ENCODE measurements at places on chromosomes 12 and 14.

DNA sequence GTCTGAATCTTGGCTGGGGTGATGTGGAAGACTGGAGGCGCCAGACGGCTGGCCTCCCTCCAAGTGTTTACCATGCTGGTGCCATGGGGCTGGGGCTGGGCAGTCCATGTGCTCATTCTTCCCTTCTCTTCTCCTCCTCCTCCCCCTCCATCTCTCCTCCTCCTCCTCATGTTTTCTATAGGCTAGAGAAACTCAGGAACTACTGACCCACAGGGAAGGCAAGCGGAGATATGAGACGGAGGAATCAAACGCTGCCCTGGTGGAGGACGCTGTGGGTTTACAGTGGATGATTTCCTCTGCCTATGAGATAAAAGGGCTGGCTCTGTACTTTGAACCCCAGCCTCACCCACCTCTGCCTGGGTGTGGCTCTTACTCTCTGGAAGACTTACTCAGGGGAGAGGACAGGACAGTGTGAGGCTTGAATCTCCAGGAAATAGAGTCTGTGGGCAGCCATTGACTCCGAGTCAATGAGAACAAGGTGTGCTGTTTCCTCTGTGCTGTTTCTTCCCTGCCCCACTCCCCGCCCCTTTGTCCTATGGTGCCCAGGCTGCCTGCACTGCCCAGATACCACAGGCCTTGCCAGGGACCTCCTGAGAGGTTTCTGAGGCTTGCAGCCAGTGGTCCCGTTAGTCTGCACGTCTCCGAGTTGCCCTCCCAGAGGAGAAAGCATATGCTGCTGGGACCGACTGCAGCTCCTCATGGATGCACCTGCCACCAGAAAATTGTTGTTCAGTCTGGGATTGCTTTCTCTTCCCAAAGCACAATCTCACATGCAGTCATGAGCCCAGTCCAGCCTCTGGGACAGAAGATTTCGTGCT is 132.6 kb upstream of the ARHGAP5 start:
- DNase-seq: peak; percentile 30

GRCh38 chr12:15788233-15789219 is 662 bp downstream of the EPS8 start:
- DNase-seq: peak; percentile 15

GRCh38 chr14:83173687-83174086 is 1640.0 kb upstream of the SEL1L start:
- DNase-seq: no peak

- DNase-seq: no peak
These were observed 110.2 kb downstream of the SNAPC1 start for GRCh38 chr14:61872452-61872851.

DNA sequence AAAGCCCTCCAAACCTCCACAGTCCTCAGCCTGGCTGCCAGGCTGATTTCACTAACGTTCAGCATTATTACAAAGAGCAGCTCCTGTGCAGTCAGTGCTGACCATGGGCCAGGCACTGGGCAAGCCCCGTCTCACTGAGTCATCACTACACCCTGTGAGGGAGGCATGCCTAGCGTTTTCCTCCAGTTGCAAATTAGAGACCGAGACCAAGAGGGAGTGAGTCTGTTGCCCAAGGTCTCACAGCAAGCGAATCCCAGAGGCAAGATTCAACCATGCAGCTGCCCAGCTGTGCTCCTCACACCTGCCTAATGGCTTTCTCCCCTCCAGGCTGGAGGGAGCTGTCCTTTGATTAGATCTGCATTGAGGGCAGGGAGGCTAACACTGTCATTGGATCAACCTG is 229.3 kb upstream of the LHX5 start:
- DNase-seq: no peak

DNA sequence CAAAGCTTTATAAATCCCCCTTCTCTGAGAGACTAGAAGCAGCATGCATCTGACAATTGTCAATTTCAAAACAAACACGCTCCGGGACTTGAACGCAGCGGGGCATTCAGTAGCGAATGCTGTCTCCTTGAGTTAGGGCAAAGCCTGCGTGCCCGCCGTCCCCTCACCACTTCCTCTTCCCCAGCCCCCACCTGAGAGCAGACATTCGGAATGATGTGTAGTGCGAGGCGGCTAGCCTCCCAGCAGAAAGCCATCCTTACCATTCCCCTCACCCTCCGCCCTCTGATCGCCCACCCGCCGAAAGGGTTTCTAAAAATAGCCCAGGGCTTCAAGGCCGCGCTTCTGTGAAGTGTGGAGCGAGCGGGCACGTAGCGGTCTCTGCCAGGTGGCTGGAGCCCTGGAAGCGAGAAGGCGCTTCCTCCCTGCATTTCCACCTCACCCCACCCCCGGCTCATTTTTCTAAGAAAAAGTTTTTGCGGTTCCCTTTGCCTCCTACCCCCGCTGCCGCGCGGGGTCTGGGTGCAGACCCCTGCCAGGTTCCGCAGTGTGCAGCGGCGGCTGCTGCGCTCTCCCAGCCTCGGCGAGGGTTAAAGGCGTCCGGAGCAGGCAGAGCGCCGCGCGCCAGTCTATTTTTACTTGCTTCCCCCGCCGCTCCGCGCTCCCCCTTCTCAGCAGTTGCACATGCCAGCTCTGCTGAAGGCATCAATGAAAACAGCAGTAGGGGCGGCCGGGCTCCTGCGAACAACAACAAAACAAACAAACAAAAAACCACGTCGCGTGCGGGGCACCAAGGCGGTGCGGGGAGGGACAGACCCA is 2.2 kb downstream of the PRMT8 start:
- DNase-seq: no peak

GRCh38 chr12:124753228-124753591 is 110.5 kb downstream of the SCARB1 start:
- no peak for DNase-seq

GRCh38 chr12:72511906-72512305 is 239.7 kb downstream of the TRHDE start:
- no peak for DNase-seq

DNA sequence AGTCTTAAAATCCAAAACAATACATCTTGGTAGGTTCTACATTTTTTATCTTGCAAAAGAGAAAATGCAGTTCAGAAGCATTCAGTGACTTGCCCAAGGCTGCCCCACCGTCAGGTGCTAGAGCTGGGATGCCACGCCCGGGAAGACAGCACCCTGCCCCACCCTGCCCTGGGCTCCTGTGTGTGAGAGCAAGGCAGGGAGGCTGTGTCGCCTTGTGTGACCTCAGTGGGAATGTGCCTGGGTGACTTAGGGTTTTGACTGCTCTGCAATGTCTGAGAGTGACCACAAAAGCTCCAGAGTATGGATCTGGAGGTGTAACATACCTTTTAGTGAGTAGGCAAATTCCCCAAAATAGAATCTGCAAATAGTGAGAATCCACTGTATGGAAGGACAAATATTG is 60.0 kb downstream of the AACS start:
- DNase-seq: no peak

DNA sequence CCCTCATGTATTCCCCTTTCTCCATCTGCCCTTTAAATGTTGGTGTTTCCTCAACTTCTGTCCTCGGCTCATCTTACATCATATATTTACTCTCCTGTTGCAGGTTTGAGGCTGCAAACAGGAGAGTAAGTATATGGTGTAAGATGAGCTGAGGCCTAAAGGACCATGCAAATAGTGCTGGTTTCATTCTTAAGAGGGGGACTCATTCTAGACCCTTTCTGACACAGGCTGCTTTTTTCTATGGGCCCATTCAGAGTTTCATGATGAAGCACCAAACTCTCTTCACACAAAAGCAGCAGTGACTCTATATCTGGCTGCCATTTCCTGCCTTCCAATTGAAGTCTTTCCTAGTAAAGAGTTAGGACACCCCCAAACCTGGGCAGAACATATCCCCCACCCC is 218.5 kb downstream of the PHLDA1 start:
- no peak for DNase-seq

DNA sequence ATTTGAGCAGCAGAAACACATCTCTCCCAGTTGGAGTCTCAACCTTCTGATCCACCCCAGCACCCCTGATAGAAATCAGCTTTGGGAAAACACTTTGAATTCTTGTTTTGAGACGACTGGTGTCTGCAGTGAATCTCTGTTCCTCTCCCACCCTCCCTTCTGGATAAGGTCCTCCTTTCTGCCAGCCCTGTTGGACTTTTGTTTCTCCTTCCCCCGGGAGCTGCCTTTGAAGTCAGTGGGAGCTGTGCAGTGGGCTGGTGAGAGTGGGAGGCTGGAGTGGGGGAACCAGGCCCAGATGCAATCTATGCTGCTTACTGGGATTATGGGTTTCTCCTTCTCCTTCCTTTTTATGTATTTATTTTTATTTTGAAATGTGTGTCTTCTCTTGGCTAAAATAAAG is 49.0 kb downstream of the FLRT2 start:
- DNase-seq: no peak

- DNase-seq: no peak
These were observed 831 bp upstream of the NKX2-1 start for GRCh38 chr14:36520601-36521525.

- DNase-seq: no peak
These were observed 133.1 kb downstream of the SLC5A8 start for GRCh38 chr12:101076921-101077320.

DNA sequence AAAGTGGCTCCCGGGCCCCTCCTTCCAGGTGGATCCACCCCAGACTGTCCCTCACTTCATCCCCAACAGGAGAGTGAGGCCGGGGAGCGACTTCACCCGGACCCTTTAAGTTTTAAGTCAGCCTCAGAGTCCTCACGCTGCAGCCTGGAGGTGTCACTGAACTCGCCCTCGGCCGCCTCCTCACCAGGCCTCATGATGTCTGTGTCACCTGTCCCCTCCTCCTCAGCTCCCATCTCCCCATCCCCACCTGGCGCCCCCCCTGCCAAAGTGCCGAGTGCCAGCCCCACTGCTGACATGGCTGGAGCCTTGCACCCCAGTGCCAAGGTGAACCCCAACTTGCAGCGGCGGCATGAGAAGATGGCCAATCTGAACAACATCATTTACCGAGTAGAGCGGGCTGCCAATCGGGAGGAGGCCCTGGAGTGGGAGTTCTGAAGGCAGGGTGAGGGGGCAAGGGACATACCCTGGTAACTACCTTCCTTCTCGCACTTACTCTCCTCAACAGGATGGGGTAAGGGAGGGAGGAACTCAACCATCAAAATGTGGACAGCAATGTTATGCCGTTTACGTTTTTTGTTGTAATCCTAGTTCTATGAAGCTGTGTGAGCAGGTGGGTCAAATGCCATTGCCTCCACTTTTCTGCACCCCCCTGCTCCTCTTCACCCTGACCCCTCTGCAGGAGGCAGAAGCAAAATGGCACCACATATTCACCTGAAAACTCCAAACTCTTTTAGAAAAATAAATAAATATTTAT is 20.8 kb downstream of the PHETA1 start:
- DNase-seq: no peak

DNA sequence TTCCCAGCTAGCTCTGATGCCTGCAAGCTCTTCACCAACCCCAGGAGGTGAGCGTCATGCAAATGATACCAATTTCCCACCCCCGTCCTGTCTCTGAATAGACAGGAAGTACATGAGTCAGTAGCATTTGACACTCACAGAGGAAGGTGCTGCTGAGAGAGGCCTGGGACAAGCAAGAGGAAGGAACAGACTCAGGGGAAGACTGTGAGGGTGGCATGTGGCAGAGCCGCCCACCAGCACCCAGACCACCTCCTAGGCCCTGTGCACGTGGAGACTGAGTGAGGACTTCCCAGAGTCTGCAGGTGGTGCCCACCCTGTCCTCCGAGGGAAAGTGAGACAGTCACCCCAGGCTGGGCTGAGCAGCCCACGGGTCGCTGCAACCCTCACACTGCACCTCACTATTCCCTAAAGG is 199.5 kb upstream of the SFSWAP start:
- DNase-seq: peak; percentile 59

- DNase-seq: no peak
These were observed 289.9 kb downstream of the BCAT1 start for GRCh38 chr12:24659016-24659415.

DNA sequence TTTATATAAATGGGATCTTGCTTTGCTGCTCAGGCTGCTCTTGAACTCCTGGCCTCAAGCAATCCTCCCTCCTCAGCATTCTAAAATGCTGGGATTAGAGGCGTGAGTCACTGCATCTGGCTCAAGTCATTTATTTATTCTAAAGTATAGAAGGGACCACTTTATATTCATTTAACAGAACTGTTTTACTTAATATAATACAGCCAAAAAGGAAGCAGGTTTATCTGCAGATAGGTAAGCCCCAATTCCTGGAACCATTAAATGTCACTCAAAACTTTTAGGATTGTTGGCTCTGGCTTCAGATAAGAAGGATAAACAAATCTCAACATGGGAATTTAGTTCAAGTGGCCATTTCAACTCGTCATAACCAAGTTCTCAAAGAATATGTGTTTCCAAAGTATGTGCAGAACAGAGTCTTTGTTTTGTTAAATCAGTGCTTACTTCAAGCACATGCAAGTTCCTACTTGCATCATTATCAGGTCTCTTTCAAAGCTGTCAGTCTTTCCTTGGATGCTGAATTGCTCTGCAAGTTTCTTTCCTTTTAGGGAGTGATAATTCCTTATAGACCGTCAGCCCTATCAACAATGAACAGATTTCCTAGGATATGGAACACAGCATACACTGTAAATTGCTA is 60.4 kb downstream of the KITLG start:
- DNase-seq: no peak

- peak; percentile 83 for DNase-seq
These were observed 1.2 kb upstream of the NEMF start for GRCh38 chr14:49853572-49854375.

DNA sequence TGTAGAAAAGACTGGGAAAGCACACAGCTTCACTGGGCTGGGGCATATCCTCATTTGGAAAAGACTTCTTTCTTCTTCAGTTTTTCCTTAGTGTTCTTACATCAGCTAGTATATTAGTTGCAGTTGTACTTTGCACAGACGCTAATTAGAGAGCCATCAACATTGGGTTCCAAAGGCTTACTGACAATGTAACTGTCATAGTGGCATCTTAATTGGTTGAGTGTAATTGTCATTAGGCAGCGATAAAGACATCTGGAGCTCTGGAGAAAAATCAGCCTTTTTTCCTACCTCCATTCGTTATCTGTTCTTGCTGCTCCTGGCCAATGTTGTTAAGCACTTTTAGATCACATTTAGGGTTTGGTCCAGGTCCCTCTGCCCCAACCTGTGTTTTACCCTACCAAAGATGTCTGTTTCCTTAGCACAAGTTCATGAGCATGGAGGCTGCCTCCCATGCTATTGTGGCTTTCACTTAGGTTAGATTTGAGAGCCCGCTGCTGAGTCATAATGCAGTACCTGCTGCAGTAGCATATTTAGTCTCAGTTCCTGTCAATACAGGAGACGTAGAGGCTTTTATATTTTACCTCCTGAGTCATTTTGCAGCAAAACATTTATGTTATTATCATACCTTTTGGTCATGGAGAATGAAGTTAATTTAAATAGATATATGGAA is 49.2 kb downstream of the FBXW8 start:
- peak; percentile 8 for DNase-seq

- DNase-seq: no peak
These were observed at the start of gene DYRK4 for GRCh38 chr12:4562034-4562657. Gene DYRK4, plus strand, starts transcription at chr12:4562208. Its CDS starts 38 bp downstream, at chr12:4562246.

- no peak for DNase-seq
These were observed 7.6 kb downstream of the FLRT2 start for GRCh38 chr14:85537526-85537925.

GRCh38 chr14:51019089-51019488 is 74.8 kb upstream of the PYGL start:
- DNase-seq: no peak

GRCh38 chr14:106850913-106851825 is 1324.8 kb downstream of the TMEM121 start:
- no peak for DNase-seq

Measured in CD4-positive, alpha-beta T cell treated with Interleukin-12 subunit alpha and Interleukin-12 subunit beta, for 1 hour (primary cell).